ENCODE measurements at places on chromosomes 5 and 9. TPM values are rescaled to one million over a fixed set of nuclear protein-coding genes. Genes with fewer than 3 reads are reported as not detected.

DNA sequence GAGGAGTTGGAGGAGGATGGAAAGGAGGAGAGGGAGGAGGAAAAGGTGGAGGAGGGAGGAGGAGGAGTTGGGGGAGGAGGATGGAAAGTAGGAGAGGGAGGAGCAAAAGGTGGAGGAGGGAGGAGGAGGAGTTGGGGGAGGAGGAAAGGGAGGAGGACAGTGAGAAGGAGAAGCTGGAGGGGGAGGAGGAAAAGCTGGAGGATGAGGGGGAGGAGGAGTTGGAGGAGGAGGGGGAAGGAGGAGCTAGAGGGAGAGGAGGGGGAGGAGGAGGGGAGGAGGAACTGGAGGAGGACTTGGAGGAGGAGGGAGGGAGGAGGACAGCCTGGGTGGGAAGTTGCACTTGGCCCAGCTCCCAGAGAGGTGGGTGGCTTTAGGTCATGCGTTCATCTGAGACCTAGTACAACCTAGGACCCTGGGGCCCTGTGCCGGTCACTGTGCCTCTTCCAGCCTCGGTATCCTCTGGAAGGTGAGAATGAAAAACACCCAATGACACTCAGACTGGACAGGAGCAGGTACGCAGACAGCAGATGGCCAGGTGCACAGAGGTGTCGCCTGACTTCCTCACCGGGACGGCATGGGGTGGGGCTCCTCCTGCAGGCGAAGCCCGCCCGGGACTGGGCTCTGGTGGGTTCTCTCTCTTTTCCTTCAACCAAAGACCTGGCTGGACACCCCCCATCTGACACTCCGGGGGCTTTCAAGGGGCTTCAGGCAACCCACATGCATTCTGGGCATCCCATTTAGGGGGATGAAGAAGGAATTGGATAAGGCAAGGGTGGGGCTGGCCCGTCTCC is 12.2 kb upstream of the SLC2A6 start:
- no peak for DNase-seq

- no peak for DNase-seq
Measured at GRCh38 chr9:107218829-107219485, 64.1 kb upstream of the RAD23B start.

GRCh38 chr9:107447834-107448233 is 41.7 kb downstream of the KLF4 start:
- no peak for DNase-seq

- DNase-seq, result no peak
Measured at GRCh38 chr5:99765011-99765410, 770.2 kb upstream of the FAM174A start.

- peak; percentile 74 for DNase-seq
Measured at GRCh38 chr9:78601957-78602565, 305.1 kb downstream of the PSAT1 start.

DNA sequence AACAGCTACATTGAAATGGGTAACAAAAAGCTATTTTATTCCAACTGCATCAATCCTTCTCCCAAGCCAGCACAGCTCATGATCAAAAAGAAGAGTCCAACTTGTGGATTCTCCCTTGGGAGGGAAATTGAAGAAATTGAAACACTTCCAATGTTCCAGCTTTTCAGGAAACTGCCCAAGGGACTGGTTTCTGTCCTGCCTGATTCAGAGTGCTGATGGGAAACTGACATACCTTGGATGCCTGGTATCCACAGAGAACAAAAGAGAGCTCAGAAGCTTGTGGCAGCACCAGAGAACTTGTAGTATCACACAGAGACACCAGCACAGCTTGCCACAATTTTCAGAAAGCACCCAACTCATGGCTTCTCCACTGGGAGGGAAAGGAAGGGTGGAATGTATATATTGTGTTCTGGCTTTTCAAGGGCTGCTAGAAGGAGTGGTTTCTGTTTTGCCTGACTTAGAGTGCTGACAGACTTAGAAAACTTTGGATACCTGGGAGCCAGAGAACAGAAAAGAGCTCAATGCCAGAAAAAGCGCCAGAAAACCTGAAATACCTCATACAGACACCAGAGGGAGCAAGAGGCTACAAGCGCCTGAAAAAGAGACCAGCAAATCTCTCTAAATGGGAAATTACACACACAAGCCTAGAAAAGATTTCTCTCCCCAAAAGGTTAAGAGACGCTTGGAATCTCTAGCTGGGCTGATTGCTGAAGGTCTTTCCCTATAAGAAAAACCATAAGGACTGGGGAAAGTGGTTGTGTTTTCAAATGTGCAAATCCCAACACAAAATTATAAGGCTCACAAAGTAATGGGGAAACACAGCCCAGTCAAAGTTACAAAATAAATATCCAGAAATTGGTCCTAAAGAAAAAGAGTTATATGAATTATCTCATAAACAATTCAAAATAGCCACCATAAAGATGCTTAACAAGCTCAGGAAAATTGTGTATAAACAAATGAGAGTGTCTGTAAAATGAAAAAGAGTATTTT is 178.8 kb downstream of the SPOCK1 start:
- peak; percentile 81 for DNase-seq

- DNase-seq, result no peak
Measured at GRCh38 chr5:147332658-147333057, 97.8 kb downstream of the STK32A start.

GRCh38 chr9:124356745-124357390 is 58.4 kb downstream of the PSMB7 start:
- no peak for DNase-seq

- peak; percentile 69 for DNase-seq
Measured at GRCh38 chr9:31908158-31908890, 476.1 kb upstream of the ACO1 start.

- DNase-seq, result no peak
Measured at GRCh38 chr5:14595891-14596290, 14.3 kb downstream of the OTULINL start.

Gene CCDC192
- not detected for total RNA-seq

Gene INSL4
- total RNA-seq, result not detected

Gene LHX3
- total RNA-seq, result not detected

Gene TMEM141
- total RNA-seq, result 81.6 TPM

Gene FGF10
- 1.6 TPM for total RNA-seq

Measured in myocyte (in vitro differentiated cells).